ENCODE measurements at places on chromosomes 3 and 15.

GRCh38 chr15:58010983-58011382 lies 54.5 kb downstream of the ALDH1A2 start:
- DNase-seq = peak; percentile 72

DNA sequence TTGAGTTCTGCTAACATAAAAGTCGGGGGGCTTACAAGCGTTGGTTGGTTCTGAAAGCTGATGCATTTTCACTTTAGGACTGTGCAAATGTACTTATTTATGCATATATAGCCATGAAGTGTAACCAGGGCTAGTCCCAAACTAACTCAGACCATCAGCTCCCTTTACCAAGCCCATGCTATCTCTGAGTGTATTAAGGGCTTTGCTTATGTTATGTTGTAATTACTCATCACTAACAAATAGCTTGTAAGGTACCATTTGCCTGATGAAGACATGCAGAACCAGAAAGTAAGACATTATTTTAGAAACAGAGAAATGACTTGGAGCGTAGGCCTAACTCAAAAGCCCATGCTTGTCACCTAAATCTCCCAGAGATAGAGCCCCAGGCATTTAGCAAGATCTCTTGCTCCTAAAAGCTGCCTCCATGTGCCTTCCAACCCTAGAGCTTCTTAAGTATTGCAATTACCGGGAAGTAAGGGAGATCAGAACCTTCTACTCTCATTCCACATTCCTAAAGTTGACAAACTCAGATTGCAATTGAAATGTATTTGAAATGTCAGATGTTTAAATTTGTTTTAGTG lies 362.9 kb upstream of the RBMS3 start:
- no peak for DNase-seq

GRCh38 chr3:136291302-136291701 lies 41.2 kb downstream of the PCCB start:
- no peak for DNase-seq

- DNase-seq = no peak
Observed at GRCh38 chr3:171890398-171890797, 47.2 kb downstream of the TMEM212 start.

DNA sequence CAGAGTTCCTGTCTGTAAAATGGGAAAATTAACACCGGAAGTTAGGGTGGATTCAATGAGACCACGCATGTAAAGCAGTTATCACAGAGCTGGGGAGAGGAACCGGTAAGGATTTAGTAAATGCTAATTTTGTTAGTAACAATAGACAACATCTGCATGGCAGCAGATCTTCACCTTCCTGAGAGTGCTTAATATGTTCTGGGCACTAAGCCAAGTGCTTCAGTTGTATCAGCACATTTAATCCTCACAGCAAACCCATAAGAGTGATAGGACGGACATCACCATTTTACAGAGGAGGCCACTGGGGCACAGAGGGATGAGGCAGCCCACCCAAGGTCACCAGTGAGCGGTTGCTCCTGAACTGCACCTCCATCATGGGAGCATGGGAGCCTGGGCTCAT lies 189.4 kb downstream of the WNT5A start:
- no peak for DNase-seq

- DNase-seq = no peak
Observed at GRCh38 chr15:25858952-25859760, 4.0 kb downstream of the ATP10A start.

DNA sequence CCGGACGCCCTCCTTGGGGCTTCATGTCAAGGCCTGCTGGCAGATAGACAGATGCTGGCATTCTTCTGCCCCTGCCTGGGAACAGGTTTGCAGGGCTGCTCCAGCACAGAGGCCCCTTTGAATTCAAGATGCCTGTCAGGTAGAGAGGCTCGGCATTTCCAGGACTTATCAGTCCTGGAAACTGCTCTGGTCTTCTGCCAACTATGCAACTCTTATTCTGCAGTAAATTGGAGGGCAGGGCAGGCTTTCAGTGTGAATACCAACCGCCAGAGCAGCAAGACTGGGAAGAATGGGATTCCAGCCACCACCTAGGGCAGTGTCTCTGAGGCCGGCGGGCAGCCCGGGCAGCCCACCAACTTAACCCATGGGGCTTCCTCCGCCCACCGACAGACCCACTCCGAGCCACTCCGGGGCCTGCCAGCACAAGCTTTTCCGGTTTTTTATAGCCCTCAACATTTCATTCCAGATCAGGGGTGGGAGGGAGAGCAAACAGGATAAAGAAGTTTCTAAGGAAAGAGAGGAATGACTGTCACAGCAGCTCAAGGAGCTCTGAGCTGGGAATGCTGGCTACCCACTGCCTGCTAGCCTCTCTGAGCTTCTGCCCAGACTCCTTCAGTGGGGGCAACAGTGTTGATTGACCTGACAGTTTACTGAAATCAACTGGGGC lies 140.9 kb downstream of the NTRK3 start:
- peak; percentile 4 for DNase-seq

- DNase-seq = no peak
Observed at GRCh38 chr3:43752905-43753304, 62.2 kb downstream of the ABHD5 start.

GRCh38 chr15:76342382-76343201 lies 6.0 kb downstream of the ISL2 start:
- DNase-seq = no peak

DNA sequence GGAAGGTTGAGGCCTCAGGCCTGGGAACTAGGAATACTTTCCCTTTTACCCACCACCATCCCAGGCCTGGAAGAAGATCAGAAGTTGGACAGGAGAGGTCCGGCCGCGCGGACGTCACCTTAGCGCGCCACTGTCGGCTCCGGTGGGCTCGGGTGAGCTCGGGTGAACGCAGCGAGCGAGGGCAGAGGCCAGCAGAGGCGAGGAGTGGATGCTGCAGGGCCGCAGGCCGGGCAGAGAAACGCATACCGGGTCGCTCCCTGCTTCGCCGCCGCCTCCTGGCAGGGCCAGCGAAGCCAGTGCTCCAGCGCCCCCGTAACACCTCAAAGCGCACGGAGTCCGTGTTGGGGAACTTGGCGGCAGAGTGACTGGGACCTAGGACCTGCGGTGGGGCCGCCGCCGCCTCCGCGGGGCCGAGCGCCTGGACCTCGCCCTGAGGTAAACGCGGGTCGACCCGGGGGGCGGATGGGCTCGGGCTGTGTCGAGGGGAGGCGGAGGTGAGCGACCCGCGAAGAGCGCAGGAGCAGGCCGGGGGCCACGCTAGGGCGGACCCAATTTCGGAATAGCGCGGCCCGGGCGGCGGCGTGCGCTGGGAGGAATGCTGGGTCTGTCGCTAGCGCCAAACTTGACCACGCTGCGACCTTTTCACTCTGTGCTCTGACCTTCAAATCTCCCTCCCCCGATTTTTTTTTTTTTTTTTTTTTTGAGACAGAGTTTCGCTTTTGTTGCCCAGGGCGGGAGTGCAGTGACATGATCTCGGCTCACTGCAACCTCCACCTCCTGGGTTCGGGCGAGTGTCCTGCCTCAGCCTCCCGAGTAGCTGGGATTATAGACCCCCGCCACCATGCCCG lies 1.6 kb downstream of the CYP11A1 start:
- DNase-seq = peak; percentile 19

DNA sequence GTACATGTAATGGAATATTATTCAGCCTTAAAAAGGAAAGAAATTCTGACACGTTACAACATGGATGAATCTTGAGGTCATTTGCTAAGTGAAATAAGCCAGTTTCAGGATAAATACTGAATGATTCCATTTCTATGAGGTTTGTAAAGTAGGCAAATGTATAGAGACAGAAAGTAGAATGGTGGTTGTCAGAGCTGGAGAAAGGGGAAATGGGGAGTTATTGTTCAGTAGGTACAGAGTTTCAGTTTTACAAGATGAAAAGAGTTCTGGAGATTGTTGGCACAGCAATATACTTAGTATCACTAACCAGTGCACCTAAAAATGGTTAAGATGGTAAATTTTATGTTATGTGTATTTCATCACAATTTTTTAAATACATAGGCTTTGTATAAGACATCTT lies 60.6 kb downstream of the USP8 start:
- DNase-seq = no peak

DNA sequence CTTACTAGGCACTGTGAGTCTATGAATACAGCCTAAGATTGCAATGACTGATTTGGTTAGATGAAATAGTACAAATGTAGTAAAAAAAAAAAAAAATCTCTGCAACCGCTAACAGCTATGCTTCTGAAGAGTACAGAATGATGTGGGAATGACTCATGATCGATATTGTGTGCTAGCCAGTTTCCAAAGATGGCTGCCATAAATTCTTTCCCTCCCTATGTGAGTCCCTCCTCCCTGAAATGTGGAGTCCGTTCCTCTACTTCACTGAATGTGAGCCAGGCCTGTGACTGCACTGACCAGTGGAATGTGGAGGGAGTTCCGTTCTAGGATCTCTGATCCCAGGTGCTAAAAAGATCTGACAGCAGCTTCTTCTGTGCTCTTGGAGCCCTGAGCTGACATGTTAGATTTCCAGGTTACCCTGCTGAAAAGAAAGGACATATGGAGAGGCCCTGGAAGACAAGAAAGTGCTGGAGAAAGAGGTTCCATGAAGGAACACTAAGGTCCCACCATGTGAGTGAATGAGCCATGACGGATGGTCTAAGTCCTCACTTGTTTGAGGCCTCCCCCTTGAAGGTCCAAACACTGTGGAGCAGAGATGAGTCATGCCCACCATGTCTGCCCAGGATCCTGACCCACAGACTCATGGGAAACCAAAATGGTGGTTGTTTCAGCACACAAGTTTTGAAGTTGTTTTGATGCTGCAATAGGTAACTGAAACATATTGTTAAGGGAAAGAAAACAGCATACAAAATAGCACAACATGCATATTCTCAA lies 46.3 kb downstream of the DGKG start:
- DNase-seq = peak; percentile 78

DNA sequence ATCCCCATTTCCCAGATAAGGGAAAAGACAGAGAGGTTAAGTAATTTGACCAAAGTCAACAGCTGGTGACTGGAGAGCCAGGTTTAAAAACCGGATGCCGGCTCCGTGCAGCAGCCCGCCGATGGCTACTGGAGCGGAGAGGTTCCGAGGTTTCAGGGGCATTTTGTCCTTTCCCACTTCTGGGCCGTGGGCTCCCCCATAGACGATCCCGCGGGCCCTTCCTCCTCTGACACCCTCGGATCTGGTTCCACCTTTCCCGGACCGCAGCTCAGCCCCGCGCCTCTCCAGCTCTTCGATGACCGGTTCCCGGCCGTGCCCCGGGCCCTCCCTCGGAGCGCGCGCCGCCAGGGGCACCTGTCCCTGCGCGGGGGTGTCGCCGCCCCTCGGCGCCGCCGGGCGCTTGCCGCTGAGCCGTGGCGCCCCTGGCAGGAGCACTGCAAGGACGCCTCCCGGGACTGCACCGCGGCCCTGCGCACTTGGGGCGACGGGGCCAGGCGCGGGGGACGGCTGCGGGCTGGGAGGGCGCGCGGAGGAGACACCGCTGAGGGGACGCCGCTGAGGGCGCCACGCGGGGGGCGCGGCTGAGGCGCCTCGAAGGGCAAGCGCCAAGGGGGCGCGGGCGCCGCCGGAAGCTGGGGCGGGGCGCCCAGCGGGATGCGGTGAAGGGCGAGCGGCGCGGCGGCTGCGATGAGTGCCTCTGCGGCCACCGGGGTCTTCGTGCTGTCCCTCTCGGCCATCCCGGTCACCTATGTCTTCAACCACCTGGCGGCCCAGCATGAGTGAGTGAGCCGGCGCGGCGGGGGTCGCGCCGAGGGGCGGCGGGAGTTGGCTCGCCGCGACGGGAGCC lies at the start of gene TM6SF1:
Gene TM6SF1 (plus strand): TSS at position 652 of the 847 bp plus-strand sequence. CDS start 36 bp downstream, at position 688.
- no peak for DNase-seq

GRCh38 chr3:4778119-4778518 lies 201.1 kb upstream of the BHLHE40 start:
- DNase-seq = no peak

DNA sequence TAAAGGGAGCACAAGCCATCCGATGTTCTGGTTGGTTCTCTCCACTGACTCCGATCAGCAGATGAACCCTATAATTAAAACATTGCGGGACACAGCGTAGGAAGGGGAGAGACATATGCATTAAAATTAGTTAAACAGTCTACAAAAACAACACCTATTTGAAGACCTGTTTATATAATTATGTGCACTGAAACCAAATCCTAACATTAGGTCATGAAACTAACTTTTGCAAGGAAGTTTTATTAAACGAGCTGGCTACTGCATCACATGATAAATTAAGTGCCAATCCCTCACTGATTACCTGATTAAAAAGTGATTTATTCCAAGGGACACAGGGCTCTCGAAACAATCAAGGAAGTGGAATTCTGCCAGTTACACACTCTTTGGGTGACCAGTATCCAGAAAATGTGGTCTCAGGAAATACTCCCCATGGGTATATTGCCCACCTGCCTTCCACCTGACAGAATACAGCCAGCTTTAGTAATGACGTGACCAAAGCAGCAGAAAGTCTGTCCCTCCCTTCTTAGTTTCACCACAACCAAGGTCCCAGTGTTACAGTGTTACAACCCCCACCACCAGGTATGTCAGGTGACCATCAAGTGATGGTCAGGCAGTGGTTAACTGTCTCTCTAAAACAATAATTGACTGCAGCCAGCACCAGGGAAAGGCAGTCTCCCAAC lies 69.5 kb downstream of the HERC1 start:
- no peak for DNase-seq

DNA sequence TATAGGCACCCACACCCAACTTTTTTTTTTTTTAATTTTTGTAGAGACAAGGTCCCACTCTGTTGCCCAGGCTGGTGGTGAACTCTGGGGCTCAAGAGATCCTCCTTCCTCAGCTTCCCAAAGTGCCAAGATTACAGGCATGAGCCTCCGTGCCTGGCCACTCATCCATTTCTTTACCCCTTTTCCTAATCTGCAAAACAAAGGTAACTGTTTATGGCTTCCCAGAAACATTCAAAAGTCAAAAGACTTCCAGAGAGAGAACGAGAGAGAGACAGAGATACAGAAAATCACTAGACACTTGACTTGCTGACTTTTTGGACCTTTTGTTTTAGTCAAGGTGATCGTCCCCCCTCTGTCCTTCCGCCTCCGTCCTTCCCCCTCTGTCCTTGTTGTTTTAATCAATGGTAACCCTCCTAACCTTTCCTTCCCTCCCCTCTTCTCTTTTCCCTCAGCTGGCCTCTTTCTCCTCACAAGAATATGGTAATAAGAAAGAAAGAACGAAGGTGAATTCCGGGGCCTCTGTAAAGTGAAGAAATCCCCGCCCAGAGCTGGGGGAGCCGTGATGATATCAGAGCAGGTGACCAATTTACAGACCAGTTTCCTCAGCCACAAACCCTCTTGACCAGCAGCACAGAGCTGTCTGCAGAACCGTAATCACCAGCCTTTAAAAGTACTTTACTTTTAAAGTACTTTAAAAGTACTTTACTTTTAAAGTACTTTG lies 21.9 kb downstream of the KLHL6 start:
- no peak for DNase-seq

Data from astrocyte of the spinal cord (primary cell).